SHP77 treated with DMSO at 0.1 percent for 48 hours (cell line): ENCODE measurements at places on chromosomes 3 and 15.

DNA sequence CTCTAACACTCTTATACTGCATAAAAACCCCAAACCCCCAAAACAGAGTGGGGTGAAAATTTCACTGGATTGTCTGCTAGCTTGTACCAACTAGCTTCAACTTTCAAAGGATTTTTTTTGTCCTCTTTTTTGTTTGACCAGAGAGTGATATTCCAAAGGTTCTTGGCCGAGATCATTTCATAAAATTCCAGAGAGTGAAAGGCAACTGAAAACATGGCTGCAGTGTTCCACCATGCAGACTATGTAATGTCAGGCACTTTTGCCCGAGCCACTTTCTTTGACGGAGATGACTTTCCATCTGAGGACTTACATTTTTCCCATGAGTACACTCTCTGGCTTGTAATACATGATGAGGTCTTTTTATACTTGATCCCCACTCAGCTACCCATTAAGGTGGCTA, 107.5 kb downstream of the TIGIT start:
- no peak for DNase-seq

DNA sequence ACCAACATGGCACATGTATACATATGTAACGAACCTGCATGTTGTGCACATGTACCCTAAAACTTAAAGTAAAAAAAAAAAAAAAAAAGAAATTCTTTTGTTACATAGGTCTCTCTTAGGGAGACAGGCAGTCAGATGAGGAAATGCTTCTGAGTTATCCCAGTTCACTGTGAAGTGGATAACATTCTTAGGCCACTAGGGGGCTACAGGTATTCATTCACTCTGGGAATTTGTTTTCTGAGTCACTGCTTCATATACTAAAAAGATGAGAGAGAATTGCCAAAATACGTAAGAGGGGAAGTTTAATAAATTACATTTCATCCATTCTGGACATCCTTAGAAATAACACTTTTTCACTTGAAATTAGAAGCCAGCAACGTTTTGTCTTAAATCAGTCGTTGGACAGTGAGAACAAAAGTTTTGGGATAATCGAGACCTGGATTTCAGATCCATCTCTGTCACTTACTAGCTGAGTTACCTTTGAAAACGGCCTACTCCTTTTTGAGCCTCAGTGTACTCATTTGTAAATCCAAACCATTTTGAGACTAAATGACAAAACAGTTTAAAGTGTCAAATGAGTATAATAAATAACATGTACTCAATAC, 738.4 kb upstream of the ALCAM start:
- no peak for DNase-seq

- no peak for DNase-seq
Observed at GRCh38 chr3:48238531-48239085, 2.3 kb upstream of the ZNF589 start.

GRCh38 chr3:136694321-136694720, 57.9 kb downstream of the STAG1 start:
- DNase-seq = no peak

DNA sequence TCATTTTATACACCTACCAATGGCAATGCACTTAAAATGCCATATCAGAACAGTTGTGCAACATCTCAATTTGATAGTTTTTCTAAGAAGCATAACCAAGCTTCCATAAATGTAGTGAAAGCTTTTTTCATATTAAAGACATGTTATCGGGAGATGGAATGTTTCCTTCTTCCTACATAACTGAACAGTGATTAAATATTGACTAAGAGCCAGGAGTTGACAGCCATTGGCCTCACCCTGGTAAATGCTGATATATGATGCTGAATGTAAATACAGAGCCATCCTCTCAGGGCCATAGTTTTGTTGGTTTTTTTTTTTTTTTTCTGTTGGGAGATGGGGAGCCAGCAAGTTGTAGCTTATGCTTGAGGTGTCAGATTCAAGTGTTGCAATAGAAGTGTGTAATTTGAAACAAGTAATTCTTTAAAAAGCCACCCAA, 203.3 kb upstream of the IL12A start:
- peak; percentile 61 for DNase-seq

DNA sequence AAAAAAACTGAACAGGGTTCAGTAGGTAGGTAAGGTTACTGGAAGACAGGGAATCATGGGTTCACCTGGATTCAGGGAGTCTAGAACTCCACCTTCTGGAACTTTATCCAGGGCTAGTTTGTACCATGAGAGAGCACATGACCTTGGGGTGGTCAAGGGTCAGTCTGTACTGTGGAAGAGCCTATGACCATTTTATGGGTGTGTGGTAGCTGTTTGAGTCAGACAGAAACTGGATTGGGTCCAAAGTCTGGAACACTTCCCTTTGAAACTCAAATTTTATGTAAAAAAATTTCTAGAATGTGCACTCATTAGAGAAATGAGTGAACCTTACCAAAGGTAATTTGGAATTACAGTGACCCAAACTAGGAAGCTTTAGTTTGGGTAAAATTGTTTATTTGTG, 486.0 kb upstream of the AGTR1 start:
- DNase-seq = no peak

- DNase-seq = no peak
Observed at GRCh38 chr15:83670672-83671229, 16.8 kb downstream of the ADAMTSL3 start.

- no peak for DNase-seq
Observed at GRCh38 chr3:192082730-192083660, 622.0 kb downstream of the PYDC2 start.

GRCh38 chr3:23948761-23949160, 3.7 kb downstream of the NR1D2 start:
- DNase-seq = no peak

DNA sequence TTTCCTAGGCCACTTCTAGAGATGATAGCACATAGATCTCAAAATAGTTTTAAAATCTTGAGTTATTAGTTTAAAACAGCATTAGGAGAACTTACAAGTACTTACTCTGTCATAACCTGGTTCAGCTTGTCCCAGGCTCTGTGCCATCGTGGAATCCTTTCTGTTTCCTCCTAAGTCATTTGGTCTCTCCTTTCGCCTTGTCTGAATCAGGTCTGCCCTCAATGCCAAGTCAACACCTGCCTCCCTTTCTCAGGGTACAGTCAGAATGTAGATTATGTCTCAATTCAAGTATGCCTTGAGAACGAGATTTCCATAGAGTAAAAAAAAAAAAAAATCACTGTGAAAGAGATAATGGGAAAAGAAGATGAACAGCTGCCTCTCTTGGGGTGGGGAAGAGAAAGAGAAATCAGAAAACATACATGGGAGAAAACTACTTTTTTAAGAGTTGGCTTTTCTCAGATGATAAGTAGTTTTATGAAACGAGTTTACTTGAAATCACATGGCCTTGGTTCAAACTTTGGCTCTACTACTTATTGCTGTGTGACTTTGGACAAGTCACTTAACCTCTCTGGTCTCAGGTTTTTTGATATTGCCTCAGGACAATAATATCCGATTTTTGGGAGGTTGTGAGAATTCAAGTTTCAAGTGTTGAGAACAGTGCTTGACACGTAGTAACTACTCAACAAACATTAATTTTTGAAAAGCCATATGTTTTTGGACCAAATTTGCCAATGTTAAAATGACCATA, 219.8 kb downstream of the SQOR start:
- no peak for DNase-seq

GRCh38 chr3:193980326-193980725, 155.6 kb upstream of the HES1 start:
- DNase-seq = no peak

GRCh38 chr15:36644191-36644896, 64.9 kb downstream of the CDIN1 start:
- DNase-seq = no peak

GRCh38 chr3:70085613-70086012, 86.1 kb downstream of the SAMMSON start:
- DNase-seq = no peak

GRCh38 chr3:8256441-8257071, 245.1 kb upstream of the LMCD1 start:
- DNase-seq = no peak
